ENCODE measurements at places on chromosomes 1 and 21.

DNA sequence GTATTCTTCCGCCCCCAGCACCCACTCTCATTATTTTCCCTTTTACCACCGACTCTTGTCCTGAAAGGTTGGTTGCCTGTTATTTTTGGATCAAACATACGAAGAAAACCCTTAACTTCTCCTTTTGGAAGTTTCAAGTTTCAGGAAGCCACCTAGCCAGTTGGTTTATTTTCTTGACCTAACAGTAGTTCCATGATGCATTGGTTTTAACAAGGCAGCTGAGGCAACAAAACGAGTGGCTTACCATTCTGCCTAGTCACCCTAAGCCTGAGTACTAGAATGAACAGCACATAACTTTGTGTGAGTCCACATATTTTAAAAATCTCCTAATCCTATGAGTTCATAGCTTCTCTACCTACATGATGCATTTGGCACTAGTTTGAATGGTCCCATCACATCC, 28.9 kb downstream of the OLFM3 start:
- DNase-seq = peak; percentile 53

DNA sequence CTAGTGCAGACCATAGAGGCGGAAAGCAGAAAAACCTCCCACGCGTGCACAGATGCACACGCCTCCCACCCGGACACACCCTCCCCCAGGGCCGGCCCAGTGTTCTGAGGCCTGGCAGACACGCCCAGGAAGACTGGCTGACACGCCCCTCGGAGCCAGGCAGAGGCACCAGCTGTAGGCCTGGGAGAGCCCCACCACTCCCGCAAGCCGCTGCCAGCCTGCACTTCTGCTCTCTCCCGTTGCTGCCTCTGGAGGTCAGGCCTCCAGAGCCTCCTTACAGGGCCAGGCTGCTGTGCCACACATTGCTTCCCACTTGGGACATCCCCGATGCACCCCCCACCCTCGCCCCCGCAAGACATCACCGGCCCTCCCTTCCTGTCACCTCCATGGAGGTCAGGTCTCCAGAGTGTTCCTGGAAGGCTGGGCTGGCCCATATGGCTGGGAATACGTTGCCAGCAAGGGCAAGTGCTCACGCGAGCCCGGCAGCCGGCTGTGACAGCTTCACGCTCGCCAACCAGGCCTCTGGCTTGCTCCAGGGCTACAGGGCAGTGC, 40.4 kb downstream of the CASZ1 start:
- peak; percentile 49 for DNase-seq

DNA sequence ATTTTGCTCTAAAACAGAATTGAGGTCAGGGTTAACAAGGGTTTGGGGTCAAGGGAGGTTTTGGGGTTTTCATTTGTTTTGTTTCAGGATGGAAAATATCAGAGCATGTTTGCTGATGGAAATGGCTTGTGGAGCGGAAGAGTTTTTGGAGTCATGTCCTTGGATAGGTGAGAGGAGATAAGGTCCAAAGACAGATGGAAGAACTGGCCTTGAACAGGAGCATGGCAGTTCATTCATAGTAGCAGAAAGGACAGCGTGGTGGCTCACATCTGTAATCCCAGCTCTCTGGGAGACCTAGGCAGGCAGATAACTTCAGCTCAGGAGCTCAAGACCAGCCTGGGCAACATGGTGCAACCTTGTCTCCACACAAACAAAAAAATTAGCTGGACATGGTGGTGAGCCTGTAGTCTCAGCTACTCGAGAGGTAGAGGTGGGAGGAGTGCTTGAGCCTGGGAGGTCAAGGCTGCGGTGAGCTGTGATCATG, 65.1 kb downstream of the MAB21L3 start:
- DNase-seq = no peak

- peak; percentile 97 for DNase-seq
These were observed 21.1 kb downstream of the ERG start for GRCh38 chr21:38477226-38477625.

Data from OCI-M1 (cell line).